ENCODE measurements at places on chromosomes 3 and 15.
A peak's percentile ranks its signal among the peaks of the same experiment; 100 is the strongest.

- DNase-seq, result no peak
Measured at GRCh38 chr15:61829514-61829889, 230.7 kb downstream of the VPS13C start.

GRCh38 chr3:110301781-110302180, 769.8 kb upstream of the NECTIN3 start:
- DNase-seq, result no peak

DNA sequence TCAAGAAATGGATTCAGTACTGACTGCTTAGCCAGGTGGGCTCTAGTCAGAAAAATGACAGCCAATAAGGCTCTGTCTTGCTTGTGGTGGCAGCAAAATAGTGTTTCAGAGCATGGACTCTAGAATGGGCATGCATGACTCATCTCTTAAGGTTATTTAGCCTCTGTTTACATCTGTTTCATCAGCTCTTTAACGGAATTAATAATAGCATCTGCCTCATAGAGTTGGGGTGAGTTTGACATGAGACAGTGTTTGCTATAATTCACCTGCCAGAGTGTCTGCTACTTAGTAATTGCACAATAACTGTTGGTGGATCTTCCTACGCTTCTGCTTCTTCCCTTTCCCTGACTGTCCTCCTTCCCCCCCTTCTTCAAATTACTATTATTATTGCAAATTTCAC, 350.4 kb upstream of the SEMA6D start:
- DNase-seq, result no peak

- DNase-seq, result no peak
Measured at GRCh38 chr15:69855258-69856000, 242.3 kb downstream of the TLE3 start.

DNA sequence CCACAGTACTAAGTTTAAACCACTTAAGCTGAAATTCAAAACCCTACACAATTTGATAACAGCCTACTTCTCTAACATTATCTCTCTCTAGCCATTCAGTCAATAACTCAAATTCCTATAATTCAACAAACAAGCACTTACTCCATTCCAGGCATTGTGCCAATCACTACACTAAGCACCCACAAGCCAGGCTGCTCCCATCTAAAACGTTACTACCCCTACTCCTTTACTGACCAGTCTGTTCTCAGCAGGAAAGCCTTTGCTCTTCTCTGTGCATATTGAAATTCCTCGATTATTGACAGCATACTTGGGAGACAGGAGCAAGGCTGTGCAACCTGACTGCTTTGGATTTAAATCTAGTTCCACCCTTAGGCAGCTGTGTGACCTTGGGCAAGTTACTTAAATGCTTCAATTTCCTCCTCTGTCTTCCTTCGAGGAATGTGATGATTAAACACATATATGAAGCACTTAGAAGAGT, 177.2 kb upstream of the THBS1 start:
- no peak for DNase-seq

DNA sequence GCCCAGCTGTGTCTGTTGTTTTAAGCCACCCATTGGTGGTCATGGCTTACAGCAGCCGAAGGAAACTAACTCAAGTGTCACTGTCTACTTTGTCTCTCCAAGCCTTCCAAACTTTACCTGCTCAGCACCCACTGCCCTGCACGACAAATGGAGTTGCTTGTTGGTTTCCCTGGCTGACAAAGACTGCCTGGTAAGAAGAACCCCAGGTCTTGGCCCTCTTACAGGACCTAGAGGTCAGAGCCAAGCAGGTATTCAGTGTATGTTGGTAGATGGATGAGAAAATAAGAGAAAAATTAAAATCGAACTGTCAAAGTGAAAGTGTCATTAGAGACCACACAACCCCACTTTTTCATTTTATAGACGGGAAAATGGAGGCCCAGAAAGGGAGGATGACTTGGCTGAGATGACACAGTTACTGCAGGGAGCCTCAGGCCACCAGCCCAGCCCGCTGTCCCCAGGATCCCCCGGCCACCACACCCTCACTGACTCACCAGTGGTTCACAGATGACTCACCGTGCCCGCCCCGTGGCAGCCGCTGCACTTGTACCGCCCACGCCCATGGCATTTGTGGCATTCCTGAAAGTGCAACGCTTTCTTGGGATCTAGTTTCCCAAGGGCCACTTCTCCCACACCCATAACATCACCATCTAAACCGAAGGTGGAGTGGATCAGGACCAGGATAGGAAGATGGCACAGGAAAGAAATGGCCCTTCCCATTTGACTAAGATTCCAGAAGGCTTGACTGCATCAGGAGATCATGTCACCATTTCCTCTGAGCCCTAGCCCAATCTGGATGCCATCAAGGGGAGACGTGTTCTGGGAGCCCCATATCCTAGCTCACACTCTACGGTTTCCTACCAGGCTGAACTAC, 15.2 kb downstream of the SSUH2 start:
- DNase-seq, result peak; percentile 81

DNA sequence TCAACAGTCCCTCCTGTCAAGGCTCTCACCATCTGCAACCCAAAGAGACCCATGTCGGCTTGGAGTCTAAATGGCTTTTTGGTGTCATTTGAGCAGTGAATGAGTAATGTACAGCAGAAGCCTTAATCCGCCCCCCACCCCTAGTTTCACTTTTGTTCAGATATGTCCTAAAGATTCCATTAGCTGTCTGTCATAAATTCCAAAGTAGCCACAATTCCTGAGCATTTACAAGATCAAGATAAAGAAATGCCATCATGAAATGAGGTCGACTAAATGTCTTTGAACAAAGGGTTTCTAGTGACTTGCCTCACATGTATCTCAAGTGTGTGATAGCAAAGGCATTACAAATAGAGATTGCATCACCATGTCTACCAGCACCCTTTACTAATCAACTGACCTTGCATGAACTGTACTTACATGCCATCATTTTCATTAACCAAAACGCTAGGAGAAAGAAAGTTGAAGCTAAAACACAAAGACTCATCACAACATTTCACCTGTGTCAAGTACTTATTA, 123.8 kb upstream of the PHLDB2 start:
- DNase-seq, result no peak

- no peak for DNase-seq
Measured at GRCh38 chr3:185779461-185779860, 45.4 kb downstream of the IGF2BP2 start.

- peak; percentile 66 for DNase-seq
Measured at GRCh38 chr15:40069178-40070165, 30.5 kb upstream of the SRP14 start.

- no peak for DNase-seq
Measured at GRCh38 chr15:85974348-85974705, 105.3 kb upstream of the AGBL1 start.

- no peak for DNase-seq
Measured at GRCh38 chr15:74680456-74680855, 15.4 kb downstream of the EDC3 start.

GRCh38 chr3:170962411-170962810, 54.0 kb upstream of the EIF5A2 start:
- no peak for DNase-seq

- no peak for DNase-seq
Measured at GRCh38 chr15:45664451-45664850, 29.6 kb downstream of the SQOR start.

DNA sequence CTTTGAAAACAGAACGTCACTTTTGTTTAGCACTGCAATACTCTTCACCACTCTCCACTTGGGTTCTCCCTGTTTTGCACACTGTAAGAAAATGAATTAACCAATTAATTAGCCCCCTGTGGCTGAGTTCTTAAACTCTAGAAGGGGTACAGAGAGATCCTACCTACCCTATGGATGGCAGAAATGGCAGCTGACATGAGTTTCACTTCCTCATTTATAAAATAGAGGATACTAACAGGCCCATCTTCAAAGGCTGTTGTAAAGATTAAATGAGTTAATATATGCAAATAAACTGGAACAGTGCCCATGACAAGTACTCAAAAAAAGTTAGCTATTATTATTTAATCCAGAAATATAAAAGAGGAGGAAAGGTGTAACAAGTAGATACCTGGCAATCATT, 36.9 kb downstream of the SUCLG2 start:
- DNase-seq, result no peak

GRCh38 chr15:80172401-80172800, 19.6 kb downstream of the FAH start:
- DNase-seq, result no peak

DNA sequence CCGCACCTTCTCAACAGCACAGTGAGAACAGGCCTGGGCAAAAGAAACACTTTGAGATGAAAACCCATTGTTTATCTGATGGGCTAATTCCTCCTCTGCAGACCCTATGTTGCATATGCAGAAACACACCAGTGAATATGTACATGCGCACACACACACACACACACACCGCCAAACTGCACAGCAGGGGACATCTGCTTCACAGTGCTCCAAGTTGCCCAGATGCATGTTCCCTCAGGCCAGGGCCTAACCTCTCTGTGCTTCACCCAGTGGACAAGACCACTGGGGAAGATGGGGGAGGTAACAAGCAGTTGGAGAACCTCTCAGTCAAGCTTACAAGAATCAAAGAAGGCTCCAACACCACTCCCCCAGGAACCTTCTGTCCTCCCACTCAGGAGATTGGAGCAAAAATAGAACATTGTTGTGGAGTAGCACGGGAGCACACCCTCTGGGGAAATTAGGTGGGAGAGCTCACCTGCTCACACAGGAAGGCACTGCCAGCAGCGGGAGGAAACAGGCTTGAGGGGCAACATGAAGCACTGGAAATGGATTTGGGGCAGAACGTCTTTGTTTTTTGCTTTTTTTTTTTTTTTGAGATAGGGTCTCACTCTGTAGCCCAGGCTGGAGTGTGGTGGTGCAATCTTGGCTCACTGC, 13.0 kb downstream of the HCN4 start:
- DNase-seq, result no peak

Data from 8988T (cell line).